ENCODE measurements at places on chromosomes 1 and 21.

- no peak for DNase-seq
Observed at GRCh38 chr1:204809488-204809887, 61.2 kb upstream of the NFASC start.

- DNase-seq = no peak
Observed at GRCh38 chr1:92980732-92981647, 19.7 kb upstream of the DIPK1A start.

DNA sequence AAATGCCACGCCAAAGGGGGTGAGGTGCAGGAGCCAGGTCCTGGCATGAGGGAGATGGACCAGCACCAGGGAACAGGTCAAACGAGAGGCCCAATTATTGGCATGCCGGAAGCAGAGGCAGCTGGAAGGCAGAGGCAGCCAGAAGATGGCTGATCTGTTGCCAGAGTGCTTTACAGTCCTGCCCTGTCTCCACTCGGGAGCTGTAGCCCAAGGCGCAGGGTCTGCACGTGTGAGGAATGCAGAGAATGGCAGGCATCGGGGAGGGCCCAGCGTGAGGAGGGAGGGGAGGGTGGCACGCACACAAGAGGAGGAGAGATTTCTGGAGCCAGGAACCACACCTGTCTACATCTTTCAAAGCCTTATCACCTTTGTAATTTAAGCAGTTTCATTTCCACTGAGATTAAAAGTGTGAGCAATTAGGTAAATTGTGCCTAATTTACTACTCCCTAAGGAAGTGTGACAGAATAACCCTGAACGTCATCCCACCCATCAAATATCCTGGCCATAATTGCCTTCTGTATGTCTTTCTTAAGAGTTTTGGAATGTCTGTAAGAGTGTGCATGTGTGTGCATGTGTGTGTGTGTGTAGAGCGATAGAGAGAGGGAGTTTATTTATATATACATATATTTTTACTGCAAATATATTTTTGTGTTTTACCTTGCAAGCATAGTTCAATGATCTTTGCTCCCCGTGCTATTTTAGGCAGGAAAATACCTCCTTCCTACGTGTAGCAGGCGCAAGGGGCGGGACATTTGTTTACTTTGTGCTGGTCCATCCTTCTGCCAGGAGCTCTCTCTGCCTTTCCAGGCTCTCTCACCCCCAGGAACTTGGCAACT is 125.5 kb upstream of the SERBP1 start:
- no peak for DNase-seq

- DNase-seq = no peak
Observed at GRCh38 chr1:10216090-10216749, 5.8 kb downstream of the KIF1B start.

GRCh38 chr1:203754455-203754864 is 10.5 kb upstream of the LAX1 start:
- DNase-seq = no peak

DNA sequence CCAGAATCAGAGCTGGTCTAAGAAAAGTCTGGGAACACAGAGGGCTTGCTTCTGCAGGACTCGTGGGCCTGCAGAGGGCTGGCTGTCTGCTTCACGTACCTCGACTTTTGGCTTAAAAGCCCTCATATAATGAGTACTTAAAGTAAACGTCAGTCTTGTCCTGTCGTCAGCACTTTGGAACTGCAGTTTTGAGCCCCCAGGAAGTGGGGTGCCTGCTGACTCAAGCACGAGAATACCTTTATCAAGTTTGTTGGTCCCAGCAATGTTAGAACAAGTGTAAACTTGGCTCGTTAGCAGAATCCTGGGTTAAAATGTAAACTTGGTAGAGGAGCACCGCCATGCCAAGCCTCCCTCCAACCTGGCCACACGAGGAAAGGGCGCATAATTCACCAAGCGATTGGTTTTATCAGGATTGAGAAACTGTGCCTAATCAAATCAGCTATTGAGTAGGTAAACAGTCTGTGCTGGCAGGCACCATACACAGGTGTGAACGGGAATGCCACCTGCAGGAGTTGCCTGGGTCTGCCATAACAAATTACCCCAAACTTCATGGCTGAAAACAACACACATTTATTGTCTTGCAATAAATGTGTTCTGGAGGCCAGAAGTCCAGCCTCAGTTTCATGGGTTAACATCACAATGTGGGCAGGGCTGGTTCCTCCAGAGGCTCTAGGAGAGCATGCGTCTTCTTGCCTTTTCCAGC is 45.0 kb upstream of the FHAD1 start:
- no peak for DNase-seq

Measured in substantia nigra (tissue), 51 donors.